ENCODE measurements at places on chromosomes 1 and 21.

DNA sequence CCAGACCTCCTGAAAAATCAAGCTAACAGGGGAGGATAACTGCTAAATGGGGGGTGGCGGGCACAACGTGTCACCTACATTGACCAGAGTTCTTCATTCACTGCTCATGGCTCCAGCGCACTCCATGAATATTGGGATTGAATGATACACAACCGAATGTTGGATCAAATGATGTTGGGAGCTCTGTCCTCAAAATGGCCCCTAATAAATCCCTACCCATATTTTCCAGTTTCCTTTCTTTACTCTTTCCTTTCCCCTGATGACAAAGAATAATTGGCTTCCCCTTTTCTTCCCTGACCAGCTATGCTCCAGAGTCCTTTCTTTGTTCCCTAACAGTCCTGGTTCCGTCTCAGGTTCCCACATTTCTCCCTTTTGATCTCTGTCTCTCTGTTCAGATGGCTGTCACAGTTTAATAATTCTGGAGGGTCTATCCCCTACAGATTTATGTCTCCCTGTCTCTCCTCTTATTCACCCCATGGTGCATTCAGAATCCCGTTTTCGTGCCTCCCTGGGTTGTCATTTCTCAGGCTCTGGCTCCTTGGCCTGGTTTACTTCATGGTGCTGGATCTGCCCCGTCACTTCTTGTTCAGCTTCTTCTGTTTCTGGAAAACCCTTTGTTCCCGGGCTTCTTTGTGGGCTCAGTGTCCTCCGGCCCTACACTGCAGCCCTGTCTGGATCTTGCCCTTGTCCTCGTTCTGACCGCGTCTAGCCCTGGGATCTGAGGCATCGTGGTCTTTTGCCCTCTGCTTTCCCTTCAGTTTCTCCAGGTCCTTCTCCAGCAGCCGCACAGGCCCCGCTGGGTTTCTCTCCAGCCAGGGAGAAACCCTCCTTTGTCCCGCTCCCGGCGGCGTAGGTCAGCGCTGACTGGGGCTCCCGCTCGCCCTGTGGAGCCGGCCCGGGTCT, 78.3 kb downstream of the NDUFS5 start:
- peak; percentile 54 for DNase-seq

GRCh38 chr1:208202333-208202995, 41.7 kb downstream of the PLXNA2 start:
- no peak for DNase-seq

- peak; percentile 36 for DNase-seq
Measured at GRCh38 chr1:20847611-20848080, 60.5 kb upstream of the HP1BP3 start.

DNA sequence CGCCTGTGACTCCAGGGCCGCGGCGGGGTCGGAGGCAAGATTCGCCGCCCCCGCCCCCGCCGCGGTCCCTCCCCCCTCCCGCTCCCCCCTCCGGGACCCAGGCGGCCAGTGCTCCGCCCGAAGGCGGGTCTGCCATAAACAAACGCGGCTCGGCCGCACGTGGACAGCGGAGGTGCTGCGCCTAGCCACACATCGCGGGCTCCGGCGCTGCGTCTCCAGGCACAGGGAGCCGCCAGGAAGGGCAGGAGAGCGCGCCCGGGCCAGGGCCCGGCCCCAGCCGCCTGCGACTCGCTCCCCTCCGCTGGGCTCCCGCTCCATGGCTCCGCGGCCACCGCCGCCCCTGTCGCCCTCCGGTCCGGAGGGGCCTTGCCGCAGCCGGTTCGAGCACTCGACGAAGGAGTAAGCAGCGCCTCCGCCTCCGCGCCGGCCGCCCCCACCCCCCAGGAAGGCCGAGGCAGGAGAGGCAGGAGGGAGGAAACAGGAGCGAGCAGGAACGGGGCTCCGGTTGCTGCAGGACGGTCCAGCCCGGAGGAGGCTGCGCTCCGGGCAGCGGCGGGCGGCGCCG, at the start of gene SIM2:
TSS of gene SIM2 (plus strand) at position 135 of the 565 bp plus-strand sequence. CDS start 632 bp downstream, outside the sequence.
- DNase-seq = no peak

GRCh38 chr21:39651206-39651605, 38.5 kb downstream of the B3GALT5 start:
- no peak for DNase-seq

GRCh38 chr1:236907205-236907604, 97.0 kb downstream of the MT1HL1 start:
- DNase-seq = no peak

DNA sequence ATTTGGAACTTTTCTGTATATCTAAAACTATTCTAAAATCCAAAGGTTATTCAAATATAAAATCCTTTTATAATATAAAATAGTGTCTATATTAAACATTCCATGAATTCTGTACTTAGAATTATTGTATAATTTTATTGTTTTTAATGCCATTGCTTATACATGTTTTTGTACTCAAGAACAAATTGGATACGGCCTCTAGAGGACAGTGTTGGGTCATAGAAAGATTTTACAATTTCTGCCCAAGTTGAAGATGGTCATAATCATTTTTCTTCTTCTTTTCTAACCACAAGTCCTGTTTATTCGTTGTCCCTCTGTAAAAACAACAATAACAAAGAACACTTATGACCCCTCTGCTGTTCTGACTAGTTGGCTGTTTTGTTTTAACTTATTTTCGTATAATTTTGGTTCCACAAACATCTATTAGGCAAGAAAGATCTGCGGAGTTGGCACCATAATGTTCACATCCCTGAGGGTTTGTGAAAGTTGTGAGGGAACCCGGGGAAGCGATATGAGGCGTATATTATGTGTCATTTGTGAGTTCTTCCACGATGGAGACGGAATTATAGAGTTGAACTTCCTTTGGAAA, 75.7 kb upstream of the KIF26B start:
- DNase-seq = peak; percentile 34

DNA sequence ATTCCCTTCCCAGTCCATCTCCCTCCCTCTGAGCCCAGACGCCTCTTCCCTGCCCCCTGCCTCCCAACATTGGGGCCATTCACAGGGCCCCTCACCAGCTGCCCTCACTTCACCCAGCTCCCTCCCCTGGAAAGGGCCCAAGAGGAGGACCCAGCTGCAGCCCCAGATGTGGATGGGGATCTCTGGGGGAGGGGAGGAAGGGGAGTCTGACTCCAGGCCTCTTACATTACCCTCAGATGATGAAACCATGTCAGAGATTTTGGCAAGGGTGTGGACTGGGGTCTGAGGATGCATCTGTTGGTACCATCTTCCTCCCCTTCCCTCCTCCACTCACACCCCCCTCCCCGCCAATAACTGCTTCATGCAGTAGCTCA, 1.1 kb upstream of the KIF21B start:
- no peak for DNase-seq

- no peak for DNase-seq
Measured at GRCh38 chr1:40989066-40989465, 9.6 kb downstream of the CTPS1 start.

- DNase-seq = no peak
Measured at GRCh38 chr1:227312361-227313025, 5.8 kb downstream of the CDC42BPA start.

Measured in SJSA1 (cell line).